ENCODE measurements at places on chromosomes 7 and 10.

DNA sequence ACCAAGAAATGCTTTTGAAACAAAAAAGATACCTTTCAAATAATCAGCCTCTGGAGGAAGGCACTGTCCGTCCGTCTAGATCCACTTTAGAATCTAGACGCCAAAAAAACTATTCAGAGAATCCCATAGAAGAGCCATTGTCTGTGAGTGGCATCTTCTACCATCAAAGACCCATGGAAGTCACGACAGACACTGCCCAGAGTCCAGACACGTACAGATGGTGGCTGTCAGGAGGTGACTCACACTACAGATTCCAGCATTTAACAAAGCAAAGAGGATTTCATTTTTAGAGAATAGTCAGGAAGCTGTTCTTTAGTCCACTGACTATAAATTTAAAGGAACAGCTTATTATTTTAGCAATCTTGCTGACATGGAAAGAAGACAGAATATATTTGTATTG lies 11.7 kb downstream of the C1QL3 start:
- no peaks in the 10 kb centered on the region for H3K4me1 ChIP-seq
- no peak overlapping the region for H3K27ac ChIP-seq
- H3K36me3 ChIP-seq: peaks cover 26% of the 10 kb centered on the region
- DNase-seq: no peak
- H3K4me3 ChIP-seq: no peak overlapping the region

GRCh38 chr10:6052247-6053221 lies 9.6 kb downstream of the IL2RA start:
- H3K36me3 ChIP-seq: no peaks in the 10 kb centered on the region
- peak overlapping the region; percentile 10 for H3K4me3 ChIP-seq
- H3K27me3 ChIP-seq: no peaks in the 10 kb centered on the region
- peak overlapping the region; percentile 62 for H3K27ac ChIP-seq
- DNase-seq: peak; percentile 64

- H3K4me3 ChIP-seq: no peak overlapping the region
- H3K27ac ChIP-seq: no peak overlapping the region
- DNase-seq: no peak
- H3K27me3 ChIP-seq: no peaks in the 10 kb centered on the region
- peaks cover 22% of the 10 kb centered on the region for H3K4me1 ChIP-seq
Measured at GRCh38 chr10:7314170-7314569, 96.7 kb downstream of the SFMBT2 start.

DNA sequence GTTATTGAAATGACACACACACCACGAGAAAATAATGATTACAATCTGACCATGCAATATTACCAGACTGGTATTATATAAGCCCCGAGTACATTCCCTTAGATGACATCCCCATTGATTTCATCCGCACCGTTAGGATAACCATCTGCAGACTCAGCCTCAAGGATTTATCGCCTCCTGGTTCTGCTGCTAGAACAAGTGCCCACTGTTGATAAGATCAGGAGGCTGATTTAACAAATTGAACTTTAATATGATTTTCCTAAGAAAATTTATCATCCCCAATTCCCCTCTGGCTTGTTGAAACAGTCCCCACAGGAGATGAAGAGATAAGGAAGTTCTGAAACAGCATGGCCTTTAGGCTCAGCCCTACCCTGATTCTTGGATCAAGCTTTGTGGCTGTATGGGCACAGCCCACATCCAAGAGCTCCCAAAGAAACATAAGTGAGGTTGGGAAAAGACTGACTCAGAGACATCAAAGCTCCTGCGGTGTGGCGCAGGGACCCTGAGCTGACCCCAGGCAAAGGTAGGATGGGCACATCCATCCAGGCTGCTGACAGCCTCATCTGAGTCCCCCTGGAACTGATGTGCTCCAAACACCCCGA lies 59.2 kb upstream of the CHCHD3 start:
- H3K27ac ChIP-seq: no peak overlapping the region
- no peak for DNase-seq
- no peaks in the 10 kb centered on the region for H3K4me1 ChIP-seq
- H3K27me3 ChIP-seq: no peaks in the 10 kb centered on the region

DNA sequence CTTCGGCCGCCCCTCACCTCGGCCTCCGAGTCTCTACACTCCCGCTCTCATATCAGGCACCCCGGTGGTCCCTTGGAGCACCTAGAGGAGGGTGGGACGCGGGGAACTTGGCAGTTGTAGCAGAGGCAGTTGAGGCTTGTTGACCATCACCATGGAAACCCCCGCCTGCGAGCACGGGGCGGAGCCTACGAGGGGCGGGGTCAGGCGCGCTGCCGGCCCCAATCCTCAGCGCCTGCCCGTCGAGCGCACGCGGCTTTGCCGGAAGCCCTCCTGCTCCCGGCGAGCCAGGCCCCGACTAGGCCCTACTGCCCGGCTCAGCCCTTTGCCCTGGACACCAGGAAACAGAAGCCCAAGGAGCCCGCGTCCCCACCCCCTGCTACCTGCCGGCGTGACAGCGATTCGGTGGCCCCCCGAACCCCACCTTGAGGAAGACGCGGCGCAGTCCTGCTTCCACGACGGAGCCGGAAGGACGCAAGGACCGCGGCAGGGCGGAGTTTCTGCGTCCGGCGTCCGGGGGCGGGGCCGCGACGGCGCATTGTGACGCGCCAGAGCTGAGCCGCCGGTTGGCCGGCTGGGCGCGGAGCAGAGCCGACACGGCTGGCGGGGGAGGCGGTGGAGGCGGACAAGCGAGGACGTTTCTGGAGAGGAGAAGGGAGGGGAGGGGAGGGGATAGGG lies at the start of gene HNRNPF:
Gene HNRNPF, minus strand, starts transcription at position 477 of the 675 bp plus-strand sequence. CDS start 21,302 bp downstream, outside the sequence.
- H3K36me3 ChIP-seq: peaks cover 3% of the 10 kb centered on the region
- peaks cover 45% of the 10 kb centered on the region for H3K4me1 ChIP-seq
- peak within 1 kb of the TSS; percentile 98 for H3K27ac ChIP-seq
- peak; percentile 98 for DNase-seq

DNA sequence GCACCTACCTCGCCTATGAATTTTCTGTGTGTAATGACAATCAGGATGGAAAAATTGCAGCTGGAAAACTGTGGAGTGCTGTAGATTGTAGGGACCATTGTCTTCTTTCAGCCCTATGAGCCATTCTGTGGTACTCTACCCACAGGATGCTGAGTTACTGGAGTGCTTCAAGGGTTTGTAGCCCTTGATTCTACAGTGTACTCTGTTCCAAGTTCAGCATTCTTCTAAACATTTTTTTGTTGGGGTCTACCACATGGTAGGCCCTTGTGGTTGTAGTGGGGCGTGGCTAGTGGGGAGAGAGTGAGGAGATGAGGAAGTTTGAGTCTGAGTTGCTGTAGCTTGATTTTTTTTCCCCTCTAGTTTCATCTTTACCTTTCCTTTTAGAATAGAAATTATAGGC lies 33.5 kb downstream of the REEP3 start:
- H3K27ac ChIP-seq: peak overlapping the region; percentile 8
- DNase-seq: peak; percentile 48
- H3K4me3 ChIP-seq: no peak overlapping the region
- no peaks in the 10 kb centered on the region for H3K36me3 ChIP-seq
- H3K4me1 ChIP-seq: peaks cover 3% of the 10 kb centered on the region
- H3K27me3 ChIP-seq: no peaks in the 10 kb centered on the region

DNA sequence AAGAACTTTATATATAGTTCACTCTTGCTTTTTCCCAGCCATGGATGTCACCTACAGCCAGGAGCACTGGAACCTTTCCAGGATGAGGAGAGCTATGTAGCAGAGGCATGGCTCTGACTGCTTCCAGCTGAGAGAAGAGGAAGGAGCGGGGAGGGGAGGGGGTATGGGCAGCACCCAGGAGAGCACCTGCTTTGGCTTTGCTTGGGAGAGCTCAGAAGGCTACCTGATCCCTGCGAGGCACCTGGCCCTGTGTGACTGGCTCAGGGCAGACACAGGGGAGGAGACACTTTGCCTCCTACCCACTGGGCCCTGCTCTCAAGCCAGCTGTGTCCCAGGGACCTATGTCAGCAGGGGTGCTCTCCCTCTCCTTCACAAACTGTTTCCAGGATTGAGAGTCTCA lies 67.1 kb downstream of the HK1 start:
- H3K27ac ChIP-seq: peak overlapping the region; percentile 81
- peaks cover 28% of the 10 kb centered on the region for H3K36me3 ChIP-seq
- H3K4me1 ChIP-seq: peaks cover 85% of the 10 kb centered on the region
- H3K27me3 ChIP-seq: no peaks in the 10 kb centered on the region
- DNase-seq: no peak
- no peak overlapping the region for H3K4me3 ChIP-seq

GRCh38 chr7:155713384-155713783 lies 68.9 kb downstream of the RBM33 start:
- no peak for DNase-seq
- H3K4me3 ChIP-seq: no peak overlapping the region
- H3K4me1 ChIP-seq: peaks cover 6% of the 10 kb centered on the region
- peaks cover 92% of the 10 kb centered on the region for H3K36me3 ChIP-seq

DNA sequence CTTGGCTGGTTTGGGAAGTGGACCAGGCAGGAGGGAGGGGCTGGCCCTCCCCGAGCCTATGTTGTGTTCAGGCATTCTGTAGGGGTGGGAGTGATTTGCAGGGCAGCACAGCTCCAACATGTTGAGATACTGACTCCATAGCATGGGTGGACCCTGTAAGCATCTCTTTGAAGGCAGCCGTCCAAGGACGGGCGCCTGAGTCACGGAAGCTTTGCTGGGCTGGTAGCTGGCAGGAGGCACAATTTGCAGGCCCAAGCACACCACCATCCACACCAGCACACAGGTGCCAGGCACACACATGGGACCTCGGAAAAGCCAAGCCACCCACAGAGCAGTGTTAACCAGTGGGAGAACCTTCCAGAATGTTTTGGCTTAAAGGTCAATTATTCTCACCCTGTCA lies 505.1 kb upstream of the FOXK1 start:
- DNase-seq: no peak
- no peak overlapping the region for H3K4me3 ChIP-seq
- no peak overlapping the region for H3K27ac ChIP-seq
- H3K4me1 ChIP-seq: no peaks in the 10 kb centered on the region
- no peaks in the 10 kb centered on the region for H3K36me3 ChIP-seq

DNA sequence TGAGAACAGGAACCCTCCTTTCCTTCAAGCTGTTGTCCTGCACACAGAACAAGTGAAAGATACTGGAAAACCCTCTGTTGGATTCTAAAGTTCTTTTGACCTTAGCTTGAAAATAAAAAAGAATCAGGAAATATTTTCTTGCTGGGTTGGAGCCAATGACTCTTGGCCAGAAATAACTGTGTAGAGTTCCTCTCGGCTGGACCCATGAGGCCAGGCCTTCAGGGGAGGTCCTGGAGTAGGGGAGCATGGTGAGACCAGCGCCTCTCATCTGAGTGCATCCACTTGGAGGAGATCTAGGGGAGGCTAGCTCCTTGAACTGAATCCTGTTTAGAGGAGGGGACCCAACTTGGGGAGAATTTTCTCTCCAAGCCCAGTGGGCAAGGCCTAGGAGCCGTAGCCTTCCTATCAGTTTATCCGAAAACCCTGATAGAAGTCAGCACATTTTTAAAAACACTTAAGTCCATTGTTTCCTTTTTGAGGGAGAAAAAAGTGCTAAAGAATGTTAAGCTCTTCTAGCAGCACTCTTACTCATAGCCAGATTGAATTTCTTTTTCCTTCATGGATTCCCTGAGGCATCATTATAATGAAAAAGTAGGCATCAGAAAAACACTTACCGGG lies 635.7 kb upstream of the ANKRD30A start:
- H3K4me1 ChIP-seq: no peaks in the 10 kb centered on the region
- no peak for DNase-seq
- H3K27me3 ChIP-seq: no peaks in the 10 kb centered on the region
- H3K27ac ChIP-seq: no peak overlapping the region
- H3K4me3 ChIP-seq: no peak overlapping the region

DNA sequence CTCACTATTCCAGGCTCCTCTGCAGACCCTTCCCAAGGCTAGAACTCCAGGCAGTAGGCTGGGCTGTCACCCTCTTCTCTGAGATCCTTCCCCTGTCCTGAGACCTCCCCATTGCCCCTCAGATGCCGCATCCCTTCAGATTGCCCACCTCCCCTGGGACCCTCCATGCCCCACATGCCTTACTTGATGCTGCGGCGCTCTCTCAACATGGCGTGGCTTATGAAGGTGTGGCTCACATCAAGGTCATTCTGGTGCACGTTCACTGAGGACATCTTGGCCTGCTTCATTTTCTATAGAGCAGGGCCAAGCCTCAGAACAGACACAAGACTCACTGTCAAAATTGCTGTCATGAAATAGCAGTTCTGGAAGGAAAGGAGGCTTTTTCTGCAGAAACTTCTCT lies 34.7 kb upstream of the ZNF716 start:
- no peaks in the 10 kb centered on the region for H3K27me3 ChIP-seq
- no peaks in the 10 kb centered on the region for H3K4me1 ChIP-seq
- H3K27ac ChIP-seq: no peak overlapping the region
- no peaks in the 10 kb centered on the region for H3K36me3 ChIP-seq
- no peak overlapping the region for H3K4me3 ChIP-seq

- no peaks in the 10 kb centered on the region for H3K27me3 ChIP-seq
- H3K27ac ChIP-seq: no peak overlapping the region
- no peak overlapping the region for H3K4me3 ChIP-seq
- DNase-seq: no peak
Measured at GRCh38 chr7:102872460-102872859, 40.3 kb upstream of the LRRC17 start.

GRCh38 chr10:96765406-96766240 lies 45.3 kb upstream of the PIK3AP1 start:
- peaks cover 3% of the 10 kb centered on the region for H3K4me1 ChIP-seq
- no peak overlapping the region for H3K27ac ChIP-seq
- peak; percentile 83 for DNase-seq
- H3K4me3 ChIP-seq: no peak overlapping the region
- no peaks in the 10 kb centered on the region for H3K36me3 ChIP-seq

GRCh38 chr7:139914306-139915267 lies 85.5 kb downstream of the TBXAS1 start:
- H3K4me3 ChIP-seq: no peak overlapping the region
- DNase-seq: no peak
- H3K27ac ChIP-seq: no peak overlapping the region
- H3K4me1 ChIP-seq: peaks cover 11% of the 10 kb centered on the region

- DNase-seq: no peak
- H3K27me3 ChIP-seq: no peaks in the 10 kb centered on the region
- H3K4me1 ChIP-seq: peaks cover 9% of the 10 kb centered on the region
- H3K27ac ChIP-seq: no peak overlapping the region
Measured at GRCh38 chr10:91891125-91892001, 17.9 kb downstream of the FGFBP3 start.

GRCh38 chr10:12844811-12845483 lies 156.6 kb downstream of the CCDC3 start:
- no peaks in the 10 kb centered on the region for H3K4me1 ChIP-seq
- DNase-seq: no peak
- H3K4me3 ChIP-seq: no peak overlapping the region
- H3K36me3 ChIP-seq: no peaks in the 10 kb centered on the region
- peaks cover 4% of the 10 kb centered on the region for H3K27me3 ChIP-seq
- H3K27ac ChIP-seq: no peak overlapping the region

DNA sequence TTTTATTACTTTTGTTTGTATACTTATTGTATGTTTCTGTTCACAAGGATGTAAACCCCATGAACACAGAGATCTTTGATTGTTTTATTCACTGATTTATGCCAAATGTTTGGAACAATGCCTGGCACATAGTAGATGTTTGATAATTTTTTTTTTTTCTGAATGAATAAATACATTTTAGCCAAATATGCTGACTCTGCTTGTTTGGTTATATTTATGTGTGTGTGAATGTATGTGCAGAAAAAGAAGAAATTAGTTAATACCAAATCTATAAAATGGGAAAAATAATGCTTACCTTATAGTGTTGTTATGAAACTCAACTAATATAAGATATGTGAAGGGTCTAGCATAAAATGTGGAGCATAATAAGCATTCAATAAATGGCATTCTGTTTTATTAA lies 203.9 kb downstream of the MDFIC start:
- no peaks in the 10 kb centered on the region for H3K36me3 ChIP-seq
- DNase-seq: no peak
- no peak overlapping the region for H3K4me3 ChIP-seq
- no peaks in the 10 kb centered on the region for H3K27me3 ChIP-seq

- no peaks in the 10 kb centered on the region for H3K27me3 ChIP-seq
- H3K4me3 ChIP-seq: no peak overlapping the region
- DNase-seq: no peak
- no peaks in the 10 kb centered on the region for H3K4me1 ChIP-seq
Measured at GRCh38 chr7:17109020-17109419, 189.4 kb upstream of the AHR start.
